ENCODE measurements at places on chromosomes 16 and 17.

- DNase-seq: peak; percentile 77
Observed at GRCh38 chr16:24670623-24671454, 58.6 kb upstream of the TNRC6A start.

DNA sequence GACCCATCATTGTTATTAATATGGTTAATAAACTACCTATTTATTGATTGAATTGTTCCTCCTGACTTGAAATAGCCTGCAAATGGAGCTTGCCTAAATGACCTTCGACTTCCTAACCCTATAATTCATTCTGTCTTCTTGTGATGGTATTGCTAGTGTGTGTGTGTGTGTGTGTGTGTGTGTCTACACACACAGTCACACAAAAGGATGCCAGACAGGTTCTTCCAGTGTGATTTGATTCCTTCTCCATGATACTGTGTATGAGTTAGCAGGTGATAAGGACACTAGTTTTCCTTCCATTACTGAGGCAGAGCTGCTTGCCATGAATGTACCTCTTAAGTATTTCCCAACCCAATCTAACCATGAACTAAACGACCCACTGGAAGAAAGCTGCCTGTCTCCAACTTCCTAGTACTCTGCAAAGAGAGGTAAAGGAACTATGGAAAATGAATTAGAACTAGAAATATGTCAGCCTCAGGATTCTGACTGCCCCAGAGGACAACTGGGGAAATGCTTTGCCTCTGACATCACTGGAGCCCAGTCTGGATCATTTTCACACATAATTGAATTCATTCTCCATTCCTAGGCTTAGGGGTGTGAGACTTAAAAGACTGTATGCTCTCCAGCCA, 3.5 kb upstream of the CDC6 start:
- DNase-seq: no peak

DNA sequence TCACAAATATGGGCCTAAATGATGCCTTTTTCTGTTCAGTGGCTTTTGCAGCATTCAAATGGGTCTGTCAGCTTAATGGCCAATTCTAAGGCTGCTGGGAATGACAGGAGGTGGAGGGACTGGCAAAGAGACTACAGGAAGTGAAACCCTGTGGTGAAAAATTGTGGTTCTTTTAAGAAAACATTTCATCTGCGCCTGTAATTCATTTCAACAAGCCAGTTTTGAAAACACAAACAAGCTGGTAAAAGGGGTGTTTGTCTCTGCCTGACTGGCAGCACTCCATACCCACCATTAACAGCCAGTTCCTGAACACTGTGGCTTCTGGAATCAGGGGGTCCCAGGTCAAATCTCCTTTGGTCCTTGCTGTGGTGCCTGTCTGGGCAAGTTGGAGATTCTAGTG, 3.6 kb upstream of the KDM8 start:
- no peak for DNase-seq

- DNase-seq: no peak
Observed at GRCh38 chr17:57541472-57542394, 203.4 kb downstream of the CCDC182 start.

DNA sequence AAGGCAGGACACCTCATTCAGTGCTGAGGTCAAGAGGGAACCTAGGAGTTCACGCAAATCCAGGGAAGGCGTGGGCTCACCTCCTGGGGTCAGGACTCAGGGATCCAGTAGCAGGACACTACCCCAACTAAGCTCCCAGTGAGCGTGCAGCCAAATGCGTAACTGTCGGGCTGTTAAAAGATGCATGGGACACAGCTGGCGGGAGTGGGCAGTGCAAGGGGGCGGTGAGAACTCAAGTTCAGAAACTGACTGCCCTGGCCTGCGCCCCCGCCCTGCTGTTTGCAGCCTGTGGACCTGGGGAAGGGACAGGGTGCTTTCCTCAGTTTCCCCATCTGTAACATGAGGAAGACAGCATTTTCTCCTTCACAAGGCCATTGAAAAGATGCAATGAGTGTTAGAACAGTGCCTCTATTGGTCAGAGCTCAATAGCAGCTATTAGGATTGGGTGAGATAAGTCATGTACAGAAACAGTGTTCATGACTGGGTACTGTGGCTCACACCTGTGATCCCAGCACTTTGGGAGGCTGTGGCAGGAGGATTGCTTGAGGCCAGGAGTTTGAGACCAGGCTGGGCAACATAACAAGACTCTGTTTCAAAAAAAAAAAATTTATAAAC, 20.2 kb downstream of the CDIPT start:
- DNase-seq: no peak

GRCh38 chr17:15237106-15237425, 28.1 kb downstream of the PMP22 start:
- DNase-seq: no peak

- no peak for DNase-seq
Observed at GRCh38 chr16:89723279-89724250, 2.2 kb downstream of the ZNF276 start.

DNA sequence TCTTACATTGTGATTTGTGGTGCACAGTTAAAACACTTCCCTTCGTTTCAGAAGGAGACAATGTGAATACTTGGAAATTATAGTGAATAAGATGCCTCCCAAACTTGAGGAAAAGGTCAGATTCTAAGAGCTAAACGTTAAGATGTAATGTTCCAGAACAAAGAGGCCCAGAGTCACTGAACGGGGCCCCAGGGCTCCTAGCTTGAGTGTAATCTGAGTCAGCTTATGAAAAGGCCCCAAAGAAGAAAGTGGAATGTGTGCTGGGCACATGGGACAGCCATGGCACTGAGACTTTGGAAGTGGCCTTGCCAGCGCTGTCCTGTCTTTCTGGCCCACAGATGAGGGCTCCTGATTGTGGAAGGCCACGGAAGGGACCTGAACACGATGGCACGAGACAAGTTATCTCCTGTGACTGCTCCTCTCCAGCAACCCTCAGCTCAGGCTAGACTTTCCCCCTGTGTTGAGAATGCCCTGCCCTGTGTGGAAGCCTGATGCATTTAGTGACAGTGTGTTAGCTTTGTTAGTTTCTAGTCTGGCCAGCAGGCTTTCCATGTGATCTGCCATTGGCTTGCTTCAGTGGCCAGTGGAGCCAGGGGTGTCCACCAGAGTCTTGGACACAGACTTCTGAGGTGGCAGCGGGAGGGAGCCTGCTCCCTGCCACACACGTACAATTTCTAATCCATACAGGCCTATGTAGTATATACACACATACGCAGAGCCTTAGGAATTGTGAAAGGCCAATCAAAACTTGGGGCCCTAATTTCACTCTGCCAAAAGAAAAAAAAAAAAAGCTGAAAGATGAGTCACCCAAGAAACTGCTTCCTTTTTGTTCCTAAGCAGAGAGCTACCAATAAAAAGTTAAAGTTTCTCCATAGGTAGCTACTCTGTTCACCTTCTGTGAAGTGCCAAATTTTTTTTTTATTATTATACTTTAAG, 13.1 kb downstream of the SPATA33 start:
- DNase-seq: no peak

GRCh38 chr17:41906465-41907184, 12.1 kb downstream of the ACLY start:
- no peak for DNase-seq

GRCh38 chr17:64327201-64327930, 63.3 kb downstream of the PECAM1 start:
- peak; percentile 16 for DNase-seq

GRCh38 chr16:87540072-87540896, 47.5 kb upstream of the ZCCHC14 start:
- no peak for DNase-seq

GRCh38 chr16:84709609-84710008, 9.8 kb downstream of the USP10 start:
- DNase-seq: no peak

- peak; percentile 82 for DNase-seq
Observed at GRCh38 chr16:70428178-70428998, 10.5 kb downstream of the ST3GAL2 start.

DNA sequence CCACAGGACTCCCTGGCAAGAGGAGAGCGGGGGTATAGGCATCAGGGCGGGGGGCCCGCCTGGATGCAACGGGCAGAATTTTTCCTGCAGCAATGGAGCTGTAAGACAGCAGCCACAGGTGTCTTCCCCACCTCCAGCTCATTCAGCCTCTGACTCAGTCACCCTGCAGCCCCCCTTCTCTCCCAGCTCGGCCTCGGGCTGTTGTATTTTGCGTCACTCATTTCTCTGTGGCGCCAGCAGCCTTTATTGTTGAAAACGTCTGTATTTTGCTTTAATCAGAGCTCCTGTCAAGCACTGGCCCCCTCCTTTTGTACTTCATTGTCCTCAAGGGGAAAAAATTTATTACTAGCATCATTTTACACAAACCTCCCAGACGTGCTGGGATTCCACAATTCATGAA, 117.7 kb downstream of the WSCD1 start:
- no peak for DNase-seq

GRCh38 chr17:1491443-1492248, 840 bp downstream of the MYO1C start:
- DNase-seq: no peak

DNA sequence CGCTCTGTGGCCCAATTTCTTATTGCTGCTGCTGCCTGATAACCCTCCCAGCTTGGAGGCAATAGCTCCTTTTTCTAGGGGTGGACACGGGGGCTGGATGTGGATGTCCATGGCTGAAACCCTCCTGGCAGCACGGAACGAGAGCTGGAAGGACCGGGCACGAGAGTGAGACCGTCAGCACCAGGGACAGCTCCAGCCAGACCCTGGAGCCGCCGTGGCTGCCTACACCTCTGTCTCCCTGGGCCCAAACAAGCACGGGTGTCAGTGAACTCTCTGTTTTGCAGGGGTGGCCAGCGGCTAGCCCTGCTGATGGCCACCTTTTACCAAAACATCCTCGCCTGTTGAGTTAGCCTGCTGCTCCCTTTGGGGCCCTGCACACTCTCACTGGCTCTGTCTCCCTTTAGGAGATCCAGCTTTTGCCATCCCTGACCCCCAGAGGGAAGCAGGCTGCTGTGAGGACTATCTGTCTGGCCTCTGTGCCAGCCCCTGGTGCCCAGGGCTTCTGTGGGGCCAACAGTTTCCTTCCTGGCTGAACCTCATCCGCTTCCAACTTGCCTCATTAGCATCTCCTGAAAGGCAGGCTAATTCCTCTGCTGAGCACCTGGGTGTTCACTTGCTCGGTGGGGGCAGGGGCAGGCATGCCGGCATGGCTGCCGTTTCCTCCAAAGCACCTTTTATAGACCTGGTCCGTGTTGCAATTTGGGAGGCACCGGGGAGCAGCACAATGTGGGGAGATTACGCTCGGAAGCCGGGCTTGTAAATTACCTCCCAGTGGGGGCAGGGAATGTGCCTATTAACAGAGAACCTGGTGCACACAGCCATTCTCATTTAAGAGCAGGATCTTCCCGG, 118.1 kb downstream of the ENGASE start:
- no peak for DNase-seq

DNA sequence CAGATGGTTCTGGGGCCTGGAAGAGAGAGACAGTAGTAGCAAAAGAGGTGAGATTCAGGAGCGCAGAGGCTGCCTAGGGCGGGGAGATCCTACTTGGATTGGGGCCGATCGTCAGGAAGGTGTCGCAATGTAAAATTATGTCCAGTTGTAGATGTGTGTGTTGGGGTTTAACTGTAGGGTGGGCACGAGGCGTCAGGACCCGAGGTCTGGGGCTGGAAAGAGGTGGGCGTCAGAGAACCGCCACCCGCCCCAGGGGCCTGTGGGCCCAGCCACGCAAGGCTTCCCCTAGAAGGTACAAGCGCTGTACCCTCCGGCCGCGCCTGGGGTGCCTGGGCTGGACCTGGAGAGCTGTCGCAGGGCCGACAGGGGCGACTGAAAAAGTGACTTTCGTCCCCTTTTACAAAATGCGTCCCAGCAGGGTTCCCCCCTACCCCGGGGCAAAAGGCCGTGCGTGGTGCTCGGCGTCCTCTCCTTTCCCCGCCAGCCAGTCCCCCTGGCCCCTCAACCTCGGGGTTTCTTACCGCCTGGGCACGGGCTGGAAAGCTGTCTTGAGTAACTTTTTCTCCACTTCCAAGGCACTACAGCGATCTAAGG, 2.8 kb downstream of the IRX3 start:
- no peak for DNase-seq

GRCh38 chr17:17938388-17939107, 33.7 kb downstream of the TOM1L2 start:
- no peak for DNase-seq

DNA sequence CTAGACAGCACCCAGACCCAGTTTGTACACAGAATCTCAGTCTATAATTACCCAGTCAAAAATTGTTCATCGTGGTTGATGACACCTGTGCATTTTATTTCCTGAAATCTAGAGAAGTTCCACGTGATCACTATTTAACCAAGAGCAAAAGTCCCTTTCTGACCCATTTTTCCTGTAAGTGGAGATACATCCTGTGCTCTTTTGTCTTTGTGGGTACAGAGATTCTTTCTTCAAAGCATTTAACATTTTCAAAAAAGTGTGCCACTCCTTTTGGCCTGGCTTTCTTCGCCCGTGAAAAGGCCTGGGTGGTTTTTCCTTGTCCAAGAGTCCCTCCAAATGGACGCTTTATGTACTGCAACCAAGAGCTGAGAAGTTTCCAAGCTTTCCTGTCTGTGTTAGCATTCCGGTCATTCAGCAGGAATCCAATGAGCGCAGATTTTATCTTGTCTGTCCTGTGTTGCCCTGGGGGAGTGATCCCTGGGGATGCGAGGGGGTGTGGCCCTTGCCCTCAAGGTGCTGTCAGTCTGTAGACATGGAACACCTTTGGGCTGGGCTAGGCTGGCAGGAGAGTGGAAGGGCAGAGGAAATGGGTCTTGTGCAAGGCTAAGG, 161.1 kb upstream of the CACNG5 start:
- peak; percentile 9 for DNase-seq

GRCh38 chr17:77857613-77858012, 100.9 kb upstream of the TNRC6C start:
- DNase-seq: no peak

GRCh38 chr17:38447502-38448085, 19.3 kb downstream of the ARHGAP23 start:
- no peak for DNase-seq

DNA sequence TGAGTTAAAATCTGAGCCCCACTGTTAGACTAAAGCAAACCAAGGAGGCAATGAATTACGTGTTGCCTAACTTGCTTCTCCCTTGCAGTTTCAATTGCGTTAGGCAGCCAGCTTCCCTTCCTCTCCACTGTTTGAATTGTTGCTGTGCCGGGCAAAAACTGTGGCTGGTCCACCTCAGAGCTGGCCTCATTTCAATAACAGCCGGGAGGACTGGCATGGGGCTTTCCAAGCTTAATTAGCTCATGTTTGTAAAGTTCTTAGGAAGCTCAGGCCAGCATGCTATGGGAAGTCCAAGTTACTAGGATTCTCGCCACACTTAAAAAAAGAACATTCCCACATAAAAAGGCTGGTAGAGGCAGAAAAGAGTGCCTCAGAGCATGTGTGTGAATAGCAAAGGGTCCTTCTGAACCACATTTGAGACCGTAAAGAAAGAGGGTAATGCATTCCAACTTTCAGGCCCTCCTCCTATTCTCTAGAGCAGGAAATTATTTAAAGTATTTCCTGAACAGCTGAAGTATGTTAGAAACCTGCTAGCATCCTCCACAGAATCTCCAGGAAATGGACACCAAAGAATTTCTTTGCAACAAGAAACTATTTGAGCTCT, 79.0 kb upstream of the SMURF2 start:
- DNase-seq: no peak

GRCh38 chr17:60416368-60416925, 5.8 kb upstream of the CHCT1 start:
- DNase-seq: no peak
